ENCODE measurements at places on chromosomes 12 and 14. TPM values are rescaled to one million over a fixed set of nuclear protein-coding genes. Genes with fewer than 3 reads are reported as not detected.

Gene ZC3H10
- total RNA-seq, result 4.6 TPM

DNA sequence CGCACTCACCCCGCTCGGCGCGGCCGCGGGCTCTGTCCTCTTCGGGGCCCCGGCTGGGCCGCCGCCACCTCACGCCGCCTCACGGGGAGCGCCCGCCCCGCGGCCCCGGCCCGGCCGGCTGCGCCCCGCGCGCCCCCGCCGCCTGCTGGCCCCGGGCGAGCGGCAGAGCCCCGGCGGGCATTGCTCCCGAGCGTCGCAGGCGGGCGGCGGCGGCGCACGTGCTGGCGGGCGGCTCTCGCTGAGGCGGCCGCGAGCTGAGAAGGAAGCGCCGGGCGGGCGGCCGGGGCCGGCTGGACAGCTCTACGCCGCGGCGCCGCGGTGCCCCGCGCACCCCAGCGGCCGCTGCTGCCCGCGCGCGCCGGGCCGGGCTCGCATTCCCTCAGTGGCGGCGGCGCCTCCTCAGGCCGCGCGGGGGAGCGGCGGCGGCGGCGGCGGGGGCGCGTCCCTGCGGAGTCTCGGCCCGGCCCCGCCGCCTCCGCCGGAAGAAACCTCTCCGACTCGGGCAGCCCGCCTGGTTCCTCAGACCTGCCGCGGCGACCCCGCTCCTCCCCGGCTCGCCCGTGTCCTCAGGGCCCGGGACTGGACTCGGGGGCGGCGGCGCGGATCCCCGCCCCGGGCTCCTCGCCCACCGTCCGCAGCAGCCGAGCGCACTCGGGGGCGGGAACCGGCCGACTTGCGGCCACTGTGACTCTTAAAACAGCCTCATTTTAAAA is at the start of gene PITPNM2:
TSS of gene PITPNM2 (minus strand) at position 347 of the 713 bp plus-strand sequence. CDS start 116,500 bp downstream, outside the sequence.
- DNase-seq, result peak; percentile 43

DNA sequence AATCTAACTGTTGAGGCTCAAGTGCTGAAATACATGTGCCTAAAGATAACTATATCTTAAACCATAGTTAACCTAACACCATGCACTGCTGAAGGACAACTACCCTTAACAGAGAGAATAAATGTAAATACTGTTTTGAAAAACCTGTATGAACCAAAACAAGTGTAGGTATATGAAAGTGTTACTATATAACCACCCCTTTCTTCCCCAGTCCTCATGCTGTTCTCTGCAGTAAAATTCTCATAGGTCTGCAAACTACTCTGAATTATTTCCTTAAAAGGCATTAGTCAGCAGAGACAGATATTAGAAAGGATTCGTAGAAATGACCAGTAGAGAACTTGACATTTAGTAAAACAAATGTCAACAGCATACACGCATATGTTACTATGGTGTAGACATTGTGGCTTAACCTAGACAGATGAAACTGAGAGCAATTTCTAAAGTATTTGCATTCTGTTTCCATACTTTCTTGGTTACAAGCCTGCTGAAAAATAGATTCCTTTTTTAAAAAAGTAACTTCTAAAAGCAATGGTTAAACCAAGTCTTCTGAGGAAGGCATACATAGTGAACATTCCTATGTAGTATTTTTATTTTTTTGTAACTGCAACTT is 13.9 kb downstream of the CSRP2 start:
- no peak for DNase-seq

Gene SLC6A15
- total RNA-seq, result not detected

Gene HOXC9
- total RNA-seq, result 0.23 TPM

Gene TMPRSS12
- 1.2 TPM for total RNA-seq

Measured in prostate gland (tissue), 2 donors.